ENCODE measurements at places on chromosomes 2 and 18.
A peak's percentile ranks its signal among the peaks of the same experiment; 100 is the strongest.

DNA sequence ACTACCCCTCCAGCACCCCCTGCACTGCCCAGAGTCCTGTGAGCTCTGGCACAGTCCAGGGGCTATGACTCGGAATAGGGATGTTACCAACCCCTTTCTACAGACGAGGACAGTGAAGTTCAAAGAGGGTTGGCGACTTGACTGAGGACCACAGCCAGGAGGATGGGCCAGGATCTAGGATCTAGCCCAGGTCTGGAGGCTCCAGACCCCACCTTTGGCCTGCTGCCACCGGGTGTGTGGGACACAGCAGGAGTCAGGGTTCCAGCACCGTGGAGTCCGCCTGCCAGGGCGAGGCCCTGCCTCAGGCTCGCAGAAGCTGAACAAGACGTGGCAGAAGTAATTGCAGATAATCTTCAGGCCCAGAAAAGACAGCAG, 37.9 kb upstream of the GPC1 start:
- DNase-seq, result no peak

DNA sequence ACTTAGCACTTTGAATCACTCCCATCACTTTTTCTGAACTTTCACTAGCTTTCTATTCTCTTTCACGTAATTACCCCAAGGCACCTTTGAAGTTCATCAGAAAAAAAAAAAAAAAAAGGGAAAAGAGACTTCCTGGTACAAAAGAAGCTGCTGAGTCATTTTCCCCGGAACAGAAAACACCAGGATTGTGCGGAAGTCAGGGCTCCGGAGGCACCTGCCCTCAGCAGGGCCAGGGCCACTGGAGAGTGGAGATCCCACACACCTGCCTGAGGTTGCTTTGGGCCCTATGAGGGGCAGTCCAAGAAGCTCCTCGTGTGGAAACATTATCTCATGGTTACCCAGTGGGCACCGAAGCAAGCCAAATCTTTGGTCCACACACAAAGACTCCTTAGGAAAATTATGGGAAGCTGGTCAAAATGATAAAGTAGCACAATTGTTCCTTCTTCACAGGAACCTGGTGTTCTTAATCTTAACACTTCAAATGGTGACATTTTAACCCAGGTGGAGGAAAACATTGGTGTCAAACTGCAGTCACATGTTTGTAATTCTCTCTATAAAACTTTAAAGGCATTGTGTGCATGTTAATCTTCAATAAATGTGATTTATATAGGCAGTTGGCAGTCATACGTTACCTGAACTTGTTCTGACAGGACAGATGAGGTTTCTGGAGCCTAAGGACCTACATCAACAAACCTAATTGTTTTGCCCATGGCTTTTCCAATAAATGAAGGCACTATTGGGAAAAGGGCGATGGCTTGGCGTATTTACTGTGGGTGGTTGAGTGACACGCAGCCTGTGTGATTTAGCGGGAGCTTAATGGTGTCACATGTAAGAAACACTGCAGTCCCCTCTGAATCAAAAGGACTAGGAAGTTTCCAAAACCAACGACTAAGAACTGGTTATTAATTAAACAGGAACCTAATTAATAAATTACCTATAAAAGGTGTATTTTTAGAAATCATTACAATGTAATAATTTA, 23.4 kb upstream of the FAM110C start:
- DNase-seq, result peak; percentile 8

DNA sequence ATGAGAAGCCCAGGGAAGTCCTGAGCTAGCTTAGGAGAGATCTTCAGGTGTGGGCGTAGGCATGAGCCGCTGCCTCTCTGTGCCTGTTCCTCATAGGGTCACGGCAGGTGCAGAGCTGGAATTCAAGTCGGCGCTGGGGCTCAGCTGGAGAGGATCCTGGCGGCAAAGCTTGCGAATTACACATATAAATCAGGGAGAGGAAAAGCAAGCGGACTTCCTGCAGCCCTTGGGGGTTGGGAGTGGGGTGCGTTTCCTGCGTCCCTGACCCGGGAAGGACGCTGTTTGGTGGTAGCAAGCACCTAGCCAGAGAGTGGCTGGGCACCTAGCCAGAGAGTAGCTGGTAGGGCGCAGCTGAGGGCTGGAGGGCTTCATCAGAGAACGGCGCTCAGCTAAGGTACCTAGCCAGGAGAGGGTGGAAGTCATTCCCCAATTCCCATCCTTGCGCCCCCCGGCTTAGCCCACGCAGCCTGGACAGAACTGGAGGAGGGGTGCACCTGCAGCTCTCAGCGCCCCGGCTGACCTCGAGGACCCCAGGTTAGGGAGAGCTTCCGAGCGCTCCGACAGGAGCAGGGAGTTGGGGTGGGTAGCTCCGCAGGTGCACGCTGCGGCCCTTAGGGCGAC, 459 bp upstream of the EFR3B start:
- peak; percentile 27 for DNase-seq

- no peak for DNase-seq
Measured at GRCh38 chr2:235909358-235909757, 258.8 kb downstream of the GBX2 start.

GRCh38 chr2:206004004-206004693, 81.8 kb downstream of the INO80D start:
- no peak for DNase-seq

GRCh38 chr2:122029456-122029855, 274.0 kb downstream of the TSN start:
- no peak for DNase-seq

DNA sequence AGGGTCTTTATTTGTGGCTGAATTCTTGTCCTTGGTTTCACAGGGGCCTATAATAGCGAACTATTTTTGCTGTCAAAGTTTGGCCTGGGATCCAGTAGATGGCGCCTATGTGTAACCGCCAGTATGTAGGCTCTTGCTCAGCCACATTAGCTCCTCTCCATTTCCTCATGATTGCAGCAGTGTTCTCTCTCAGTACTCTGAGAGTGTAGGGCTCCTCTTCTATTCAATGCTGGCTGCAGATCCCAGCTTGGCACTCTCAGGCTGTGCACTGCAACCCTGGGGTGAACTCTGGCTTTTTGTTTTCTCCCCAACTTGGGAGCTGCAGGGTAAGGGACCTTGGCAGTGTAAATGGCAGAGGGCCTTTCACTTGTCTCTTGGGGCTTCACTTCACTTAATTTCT, 344.6 kb upstream of the CHAC2 start:
- peak; percentile 18 for DNase-seq

DNA sequence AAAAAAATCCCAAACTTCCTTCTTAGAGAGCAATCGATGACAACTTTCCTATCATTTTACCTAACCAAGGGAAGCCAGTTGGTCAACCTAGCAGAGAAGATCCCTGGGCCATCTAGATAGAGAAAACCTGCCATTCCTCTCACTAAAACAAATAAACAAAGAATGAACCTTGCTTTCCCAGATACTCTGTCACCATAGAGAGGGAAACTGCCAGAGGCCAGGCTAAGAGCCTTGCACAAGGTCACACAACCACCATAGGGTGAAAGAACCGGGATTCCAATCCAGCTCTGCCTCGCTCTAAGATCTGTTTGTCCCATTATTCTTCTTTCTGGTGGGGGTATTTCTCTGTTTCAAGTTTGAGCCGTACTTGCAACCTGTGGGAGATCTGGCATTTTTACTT, 154.6 kb downstream of the CYRIA start:
- DNase-seq, result no peak

DNA sequence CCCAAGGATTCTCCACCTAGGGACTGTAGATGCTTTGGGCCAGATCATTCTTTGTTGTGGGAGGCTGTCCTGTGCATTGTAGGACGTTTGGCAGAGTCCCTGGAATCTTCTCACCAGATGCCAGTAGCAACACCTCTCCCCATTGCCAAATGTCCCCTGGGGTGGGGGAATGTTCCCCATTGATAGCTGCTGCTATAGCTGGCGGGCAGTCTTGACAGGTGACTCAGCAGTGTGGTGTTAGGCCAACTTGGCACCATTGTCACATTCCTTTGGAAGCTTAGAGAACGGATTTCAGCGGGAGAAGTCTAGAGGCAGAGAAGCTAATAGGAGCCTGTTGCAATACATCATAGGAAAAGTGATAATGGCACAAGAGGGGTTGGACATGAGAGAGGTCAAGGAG, 495.7 kb upstream of the SMIM21 start:
- peak; percentile 29 for DNase-seq

GRCh38 chr18:32919799-32920198, 147.0 kb upstream of the KLHL14 start:
- peak; percentile 69 for DNase-seq

DNA sequence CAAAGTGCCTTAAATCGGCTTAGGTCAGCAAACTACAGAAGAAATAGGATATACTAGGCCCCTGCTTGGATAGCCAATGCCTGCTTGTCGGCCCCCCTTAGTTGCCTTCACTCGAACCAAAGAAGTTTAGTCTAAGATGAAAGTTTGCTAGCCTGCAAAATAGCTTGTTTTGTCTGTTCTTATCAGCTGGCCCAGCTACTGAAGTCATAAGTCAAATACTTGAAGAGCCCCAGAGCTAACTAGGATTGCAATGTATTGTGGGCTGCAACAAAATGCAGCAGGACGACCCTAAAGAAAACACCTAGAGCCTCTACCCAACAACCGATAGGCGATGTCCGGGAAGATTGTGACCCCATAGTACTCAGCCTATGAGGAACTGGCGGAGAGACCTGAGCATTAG, 183.5 kb upstream of the HS6ST1 start:
- no peak for DNase-seq

Measured in kidney glomerular epithelial cell (primary cell).